ENCODE measurements at places on chromosomes 1 and 21.

DNA sequence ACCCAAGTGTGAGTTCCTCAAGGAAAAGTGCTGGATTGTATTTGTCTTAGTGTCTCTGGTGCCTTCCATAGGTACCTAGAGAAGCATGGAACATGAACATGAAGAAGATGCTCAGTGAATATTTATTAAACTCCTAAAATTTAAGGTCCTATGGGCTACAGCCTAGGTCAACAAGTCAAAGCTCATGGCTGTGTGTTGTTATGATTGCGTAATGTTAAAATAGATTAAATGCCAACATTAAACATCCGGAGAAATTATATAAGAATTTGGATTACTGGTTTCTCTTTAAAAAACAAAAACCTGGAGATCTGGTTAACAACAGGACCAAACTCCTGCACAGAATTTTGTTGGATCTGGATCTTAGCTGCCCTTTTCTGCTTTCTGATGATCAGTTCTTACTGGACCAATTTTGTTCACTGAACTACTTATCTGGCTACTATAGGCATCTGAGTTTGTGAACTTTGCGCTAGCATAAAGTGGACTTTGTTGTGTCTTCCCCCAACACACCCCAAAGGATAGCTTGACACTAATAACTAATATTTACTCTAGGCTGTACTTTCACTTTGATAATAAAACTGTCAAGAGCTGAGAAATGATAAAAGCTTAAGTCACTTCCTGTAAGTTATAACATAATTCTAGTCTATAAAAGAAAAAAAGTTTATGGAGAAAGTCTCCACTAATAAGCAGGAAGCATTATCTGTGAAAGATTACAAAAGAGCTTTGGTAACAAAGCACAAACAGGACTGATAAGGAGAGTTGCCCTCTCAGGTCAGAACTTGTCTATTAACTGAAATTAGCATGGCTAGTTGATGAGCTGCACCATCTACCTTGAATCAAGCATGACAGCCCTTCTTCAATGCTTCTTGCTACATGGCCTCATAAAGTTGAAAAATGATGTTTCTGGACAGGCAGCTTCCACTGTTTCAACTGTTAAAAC lies 20.7 kb downstream of the F5 start:
- no peak for DNase-seq

- DNase-seq: no peak
These were observed 152.8 kb upstream of the ZRANB2 start for GRCh38 chr1:71233645-71234044.

- no peak for DNase-seq
These were observed 58.6 kb downstream of the NPHS2 start for GRCh38 chr1:179516976-179517705.

- DNase-seq: no peak
These were observed 64.5 kb downstream of the COL18A1 start for GRCh38 chr21:45469273-45470086.

- no peak for DNase-seq
These were observed 85.8 kb upstream of the TMPRSS2 start for GRCh38 chr21:41593760-41594138.

DNA sequence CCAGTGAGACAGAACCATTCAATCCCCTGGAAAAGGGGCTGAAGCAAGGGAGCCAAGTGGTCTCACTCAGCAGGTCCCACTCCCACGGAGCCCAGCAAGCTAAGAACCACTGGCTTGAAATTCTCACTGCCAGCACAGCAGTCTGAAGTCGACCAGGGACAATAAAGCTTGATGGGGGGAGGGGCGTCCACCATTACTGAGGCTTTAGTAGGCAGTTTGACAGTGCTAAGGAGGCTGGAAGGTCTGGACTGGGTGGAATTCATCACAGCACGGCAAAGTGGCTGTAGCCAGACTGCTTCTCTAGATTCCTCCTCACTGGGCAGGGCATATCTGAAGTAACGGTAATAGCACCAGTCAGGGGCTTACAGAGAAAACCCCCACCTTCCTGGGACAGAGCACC lies 105.4 kb upstream of the GORAB start:
- no peak for DNase-seq

GRCh38 chr1:103107741-103108375 lies 464 bp downstream of the COL11A1 start:
- no peak for DNase-seq

- no peak for DNase-seq
These were observed 42.6 kb upstream of the KLF17 start for GRCh38 chr1:44076066-44076465.

GRCh38 chr1:220767312-220768125 lies 19.2 kb upstream of the MTARC1 start:
- no peak for DNase-seq

DNA sequence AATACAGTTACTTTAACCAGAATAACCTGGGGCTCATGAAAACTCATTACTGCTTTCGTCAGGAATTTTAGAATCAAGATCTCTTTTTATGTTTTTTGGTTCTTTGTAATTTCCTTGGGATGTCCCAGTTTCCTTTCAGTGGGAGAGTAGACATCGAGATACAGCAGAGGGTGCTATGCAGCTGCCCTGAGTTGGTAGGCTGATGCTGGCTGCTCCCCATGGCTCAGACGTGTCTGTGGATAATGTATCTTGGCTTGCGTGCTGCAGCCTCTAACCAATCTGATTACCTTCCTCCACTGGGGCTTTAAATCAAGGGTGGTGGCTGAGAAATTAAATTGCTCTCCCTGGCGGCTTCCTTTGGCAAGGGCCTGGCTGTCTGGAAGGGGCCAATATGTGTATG lies 253.7 kb downstream of the CACNA1E start:
- no peak for DNase-seq

GRCh38 chr1:227459326-227459841 lies 104.0 kb upstream of the ZNF678 start:
- no peak for DNase-seq

- no peak for DNase-seq
These were observed 14.1 kb upstream of the TNR start for GRCh38 chr1:175757381-175758015.

GRCh38 chr1:17186216-17186909 lies 18.6 kb upstream of the PADI1 start:
- DNase-seq: no peak

DNA sequence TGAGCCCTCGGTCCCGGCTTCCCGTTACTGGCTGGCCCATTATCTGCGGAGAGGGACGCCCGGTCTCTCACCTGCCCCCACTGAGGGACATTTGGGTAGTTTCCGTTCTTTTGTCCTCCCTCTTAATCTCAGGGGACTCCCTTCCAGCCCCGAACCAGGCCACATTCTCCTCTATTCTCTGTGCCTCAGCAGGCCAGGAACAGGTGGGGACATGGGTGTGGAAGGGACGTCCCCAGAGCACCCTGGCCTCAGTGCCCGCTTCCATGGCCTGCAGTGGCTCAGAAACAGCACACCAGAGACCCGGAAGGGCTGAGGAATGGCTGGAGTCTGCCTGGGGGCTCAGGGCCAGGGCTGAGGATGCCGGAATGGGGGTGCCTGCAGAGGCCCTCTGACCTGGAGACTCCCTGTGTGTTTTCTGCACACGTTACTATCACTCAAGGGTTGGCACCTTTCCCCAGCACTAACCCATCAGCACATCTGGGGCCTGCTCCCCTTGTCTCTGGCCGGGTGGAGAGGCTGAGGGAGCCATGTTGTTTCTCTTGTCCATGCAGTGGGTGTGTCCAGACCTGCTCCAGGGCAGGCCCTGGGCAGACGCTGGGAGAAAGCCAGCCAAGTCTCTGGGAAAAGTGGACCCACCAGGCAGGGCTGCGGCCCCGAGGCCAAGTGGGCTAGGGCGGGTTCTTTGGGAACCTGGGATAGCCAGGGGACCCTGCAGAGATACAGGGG lies 10.0 kb upstream of the DNMT3L start:
- no peak for DNase-seq

GRCh38 chr1:182972829-182973228 lies 19.9 kb upstream of the SHCBP1L start:
- DNase-seq: no peak

DNA sequence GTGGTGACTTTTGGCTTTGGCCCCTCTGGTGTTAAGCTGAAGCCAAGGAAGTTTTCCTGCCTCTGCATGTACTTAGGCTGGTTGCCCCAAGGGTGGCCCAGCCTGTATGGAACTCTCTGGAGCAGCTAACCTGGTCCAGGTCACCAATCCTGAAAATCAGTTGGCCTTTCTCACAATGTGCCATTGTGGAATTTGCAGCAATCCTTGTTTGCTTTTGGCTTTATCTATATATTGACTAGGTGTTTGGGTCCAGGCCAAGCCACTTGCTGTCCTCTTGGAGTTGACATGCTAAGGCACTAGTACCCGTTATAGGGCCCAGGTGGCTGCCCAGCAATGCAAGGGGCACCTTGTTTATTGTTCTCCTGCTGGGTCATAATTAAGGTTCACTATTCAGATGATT lies 124.6 kb downstream of the CAMTA1 start:
- DNase-seq: no peak

GRCh38 chr1:212976586-212976985 lies 26.2 kb downstream of the VASH2 start:
- no peak for DNase-seq

DNA sequence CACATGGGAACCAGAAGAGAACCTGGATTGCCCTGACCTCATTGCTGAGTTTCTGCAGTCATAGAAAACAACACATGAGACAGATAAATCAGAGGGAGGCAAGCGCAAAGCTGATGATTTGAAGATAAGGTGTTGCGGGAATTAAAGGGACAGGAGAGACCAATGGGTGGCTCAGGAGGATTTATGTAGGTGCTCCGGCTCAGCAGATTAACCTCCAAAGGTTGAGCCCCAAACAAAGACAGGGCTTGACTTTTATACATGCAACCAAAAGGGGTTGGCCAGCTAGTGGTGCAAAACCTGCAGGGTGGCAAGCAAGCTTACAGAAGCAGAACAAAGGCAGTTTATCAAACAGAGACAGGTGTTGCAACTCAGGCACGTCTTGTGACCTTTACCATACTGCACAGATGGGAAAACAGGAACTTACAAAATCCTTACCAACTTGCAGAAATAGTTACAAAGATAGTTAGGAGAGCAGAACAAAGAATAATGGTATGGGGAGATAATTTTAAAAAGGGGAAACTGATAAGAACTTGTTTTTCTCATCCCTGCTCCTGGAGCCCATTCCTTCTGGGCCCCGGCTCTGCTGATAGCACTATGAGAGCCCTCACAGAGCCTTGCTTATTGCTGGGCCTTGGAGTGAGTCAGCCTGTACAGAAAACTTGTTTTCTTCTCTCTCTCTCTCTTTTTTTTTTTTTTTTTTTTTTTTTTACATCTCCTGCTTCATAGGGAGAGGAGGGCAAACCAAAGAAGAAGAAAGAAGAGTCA lies 93.6 kb downstream of the SNRPE start:
- DNase-seq: no peak

DNA sequence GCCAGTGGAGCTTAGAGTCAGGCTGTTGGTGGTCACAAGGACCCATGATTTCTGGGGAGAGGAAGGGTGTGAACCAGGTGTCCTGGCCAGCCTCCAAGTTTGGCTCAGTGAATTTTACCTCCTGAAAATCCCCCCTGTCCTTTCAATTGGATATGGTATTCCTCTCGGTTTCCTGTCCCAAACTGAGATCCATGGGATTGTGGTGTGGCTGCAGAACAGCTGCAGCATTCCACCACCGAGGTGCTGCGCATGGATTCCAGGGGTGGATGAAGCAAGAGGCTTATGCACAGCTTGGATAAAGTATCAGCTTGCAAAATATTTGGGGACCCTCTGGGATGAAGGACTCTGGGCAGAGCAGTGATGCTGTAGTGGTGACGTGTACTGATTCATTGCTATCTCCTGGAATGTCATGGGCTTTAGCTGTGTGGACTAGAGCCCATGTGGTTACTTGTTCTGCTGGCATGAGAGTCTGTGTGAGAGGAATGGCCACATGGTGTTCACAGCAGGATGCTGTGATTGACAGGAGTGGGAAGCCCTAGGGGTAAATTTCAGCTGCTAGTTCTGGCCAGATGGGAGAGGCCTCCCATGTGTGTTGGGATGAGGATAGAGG lies 148.7 kb upstream of the SPAG17 start:
- no peak for DNase-seq

GRCh38 chr1:30750731-30751291 lies 6.8 kb downstream of the LAPTM5 start:
- no peak for DNase-seq

GRCh38 chr1:216921866-216922265 lies 198.6 kb upstream of the ESRRG start:
- DNase-seq: no peak

DNA sequence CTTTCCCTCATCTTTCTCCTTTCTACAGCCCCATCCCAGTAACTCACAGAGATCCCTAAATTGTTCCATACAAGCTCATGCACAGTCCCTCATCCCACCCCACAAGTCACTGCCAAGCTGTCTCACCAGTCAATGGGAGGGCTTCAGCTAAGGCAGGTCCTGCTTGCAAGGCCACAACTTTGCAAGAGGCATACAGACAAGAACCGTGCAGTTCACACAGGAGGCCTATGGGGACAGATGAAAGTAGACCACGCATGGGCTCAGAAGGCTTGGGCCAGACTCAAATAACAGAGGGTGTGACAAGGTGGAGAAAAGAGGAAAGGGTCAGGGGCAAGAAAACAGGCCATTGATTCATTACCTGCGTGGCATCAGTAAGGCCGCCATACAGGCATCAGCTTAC lies 15.1 kb downstream of the RGS8 start:
- no peak for DNase-seq

GRCh38 chr21:44995343-44995941 lies 55.6 kb downstream of the SLX9 start:
- DNase-seq: no peak

DNA sequence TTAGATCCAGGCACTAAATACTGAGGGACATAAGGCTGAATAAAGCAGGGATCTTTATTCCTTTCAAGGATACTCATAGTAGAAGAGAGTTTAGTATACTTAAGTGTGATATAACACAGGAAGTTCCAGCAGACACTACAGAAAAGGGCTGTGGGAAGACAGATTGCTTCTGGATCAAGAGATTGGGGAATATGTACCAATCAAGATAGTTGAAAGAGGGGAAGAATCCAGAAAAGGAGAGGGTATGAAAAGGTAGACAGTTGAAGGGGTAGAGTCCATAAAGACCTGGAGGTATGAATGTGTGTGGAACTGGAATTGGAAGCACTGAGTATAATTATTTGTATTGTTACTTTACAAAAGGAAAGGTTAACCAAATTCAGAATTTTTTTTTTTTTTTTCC lies 2.4 kb downstream of the RPS6KC1 start:
- DNase-seq: no peak

DNA sequence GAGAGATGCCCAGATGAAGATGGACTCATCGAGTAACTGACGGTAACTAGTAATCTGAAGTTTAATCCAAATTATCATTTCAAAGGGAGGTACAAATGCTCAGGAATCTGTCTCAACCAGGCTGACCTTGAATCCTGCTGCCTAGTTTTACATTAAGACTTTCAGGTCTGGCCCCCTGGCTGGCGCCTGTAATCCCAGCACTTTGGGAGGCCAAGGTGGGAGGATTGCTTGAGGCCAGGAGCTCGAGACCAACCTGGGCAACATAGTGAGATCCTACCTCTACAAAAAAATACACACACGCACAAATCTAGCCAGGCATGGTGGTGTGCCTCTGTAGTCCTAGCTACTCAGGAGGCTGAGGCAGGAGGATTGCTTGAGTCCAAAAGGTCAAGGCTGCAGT lies 95.7 kb upstream of the AKT3 start:
- no peak for DNase-seq

GRCh38 chr1:11134251-11134897 lies 34.7 kb upstream of the EXOSC10 start:
- no peak for DNase-seq

Measured in stimulated activated CD4-positive, alpha-beta T cell treated with anti-CD3 and anti-CD28 coated beads, Interleukin-1b, Interleukin-23, amount 100 ng/mL, for 1 hour (primary cell).